Activated CD4-positive, CD25-positive, alpha-beta regulatory T cell treated with anti-CD3 and anti-CD28 coated beads, Interleukin-2, amount 50 U/mL, for 24 hours (primary cell): ENCODE measurements at places on chromosomes 7 and 10.

DNA sequence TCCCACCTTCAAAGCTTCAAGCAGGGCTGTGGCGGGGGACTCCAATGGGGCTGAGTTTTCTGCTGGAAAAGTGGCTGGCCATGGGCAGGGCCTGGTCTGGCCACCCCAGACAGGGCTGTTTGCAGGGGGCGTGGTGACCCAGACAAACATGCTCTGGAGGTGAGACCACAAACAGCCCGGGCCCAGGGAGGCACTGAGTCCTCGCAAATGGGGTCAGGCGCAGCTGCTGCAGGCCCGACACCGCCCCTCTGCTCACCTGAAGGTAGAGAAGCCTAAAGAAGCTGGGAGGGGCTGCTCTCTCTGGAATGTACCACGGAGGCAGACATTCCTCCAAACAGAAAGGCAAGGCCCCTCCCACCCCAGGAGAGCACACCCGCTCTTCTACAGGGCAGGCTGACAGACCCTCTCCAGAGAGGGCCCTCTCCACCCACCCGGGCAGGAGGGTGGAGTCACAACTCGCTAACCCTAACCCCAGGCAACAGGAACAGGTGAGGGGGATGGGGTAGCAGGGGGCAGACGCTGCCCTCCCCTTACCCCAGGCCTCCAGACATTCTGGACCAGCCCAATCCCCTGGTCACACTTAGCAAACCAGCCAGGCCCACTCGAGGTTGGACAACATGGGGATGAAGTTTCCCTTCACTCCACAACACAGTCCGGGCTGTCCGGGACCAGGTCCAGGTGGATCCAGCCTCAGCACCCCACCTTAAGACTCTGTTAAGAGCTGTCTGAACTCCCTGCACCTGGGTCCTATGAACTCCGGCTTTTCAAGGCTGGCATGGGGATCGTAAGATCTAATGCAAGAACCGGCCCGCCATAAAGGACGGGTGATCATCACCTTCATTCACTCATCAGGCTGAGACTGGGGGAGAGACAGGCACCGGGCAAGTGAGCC is 32.3 kb downstream of the OAT start:
- no peak for ATAC-seq

GRCh38 chr7:75688200-75689136 is 50.3 kb downstream of the HIP1 start:
- no peak for ATAC-seq

- peak; percentile 28 for ATAC-seq
These were observed 7.1 kb upstream of the UNCX start for GRCh38 chr7:1225441-1226185.

- no peak for ATAC-seq
These were observed 654.2 kb downstream of the REEP3 start for GRCh38 chr10:64175271-64175962.

- ATAC-seq, result no peak
These were observed 1502.8 kb upstream of the LRRTM3 start for GRCh38 chr10:65423043-65423442.

DNA sequence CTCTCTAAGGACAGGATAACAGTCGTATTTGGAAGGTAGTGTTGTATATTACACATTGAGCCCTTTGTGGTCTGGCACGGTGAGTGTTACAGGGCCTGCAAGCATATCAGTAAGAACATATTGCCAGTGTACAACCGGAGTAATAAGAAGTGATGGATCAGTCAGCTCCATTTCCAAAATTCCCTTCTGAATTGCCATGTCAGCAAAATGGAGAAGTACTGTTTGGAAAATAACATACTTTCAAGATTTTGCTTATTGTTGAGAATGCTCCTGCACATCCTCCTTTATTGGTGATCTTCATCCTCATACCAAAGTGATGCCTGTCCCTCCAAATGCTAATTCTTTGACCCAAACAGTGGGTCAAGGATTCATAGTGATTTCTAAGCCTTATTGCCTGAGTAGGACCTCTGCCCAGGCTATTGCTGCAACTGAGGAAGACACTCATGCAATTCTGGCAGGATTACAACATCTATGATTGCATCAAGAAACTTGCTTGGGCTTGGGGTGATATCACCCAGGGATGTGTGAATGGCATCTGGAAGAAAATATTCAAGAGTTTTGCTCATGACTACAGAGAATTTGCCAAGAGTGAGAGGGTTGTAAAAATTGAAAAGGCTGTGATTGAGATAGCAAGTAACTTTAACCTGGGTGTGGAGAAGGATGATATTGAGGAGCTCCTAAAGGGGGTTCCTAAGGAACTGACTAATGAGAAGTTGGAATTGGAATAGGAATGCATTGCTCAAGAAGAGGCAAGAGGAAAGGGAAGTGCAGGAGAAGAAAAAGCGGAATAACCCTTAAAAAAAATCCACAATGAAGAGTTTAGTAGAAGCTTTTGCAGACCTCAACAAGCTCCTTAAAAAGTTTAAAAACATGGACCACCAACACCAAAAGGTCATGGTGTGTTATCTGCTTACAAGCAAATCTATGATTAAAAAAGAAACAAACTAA is 452.2 kb upstream of the SORCS1 start:
- no peak for ATAC-seq

- no peak for ATAC-seq
These were observed 61.0 kb downstream of the ARHGAP12 start for GRCh38 chr10:31867646-31868045.

- ATAC-seq, result no peak
These were observed 643.1 kb upstream of the SEMA3D start for GRCh38 chr7:85829817-85830432.

GRCh38 chr7:114715907-114716306 is 206.0 kb upstream of the MDFIC start:
- no peak for ATAC-seq

DNA sequence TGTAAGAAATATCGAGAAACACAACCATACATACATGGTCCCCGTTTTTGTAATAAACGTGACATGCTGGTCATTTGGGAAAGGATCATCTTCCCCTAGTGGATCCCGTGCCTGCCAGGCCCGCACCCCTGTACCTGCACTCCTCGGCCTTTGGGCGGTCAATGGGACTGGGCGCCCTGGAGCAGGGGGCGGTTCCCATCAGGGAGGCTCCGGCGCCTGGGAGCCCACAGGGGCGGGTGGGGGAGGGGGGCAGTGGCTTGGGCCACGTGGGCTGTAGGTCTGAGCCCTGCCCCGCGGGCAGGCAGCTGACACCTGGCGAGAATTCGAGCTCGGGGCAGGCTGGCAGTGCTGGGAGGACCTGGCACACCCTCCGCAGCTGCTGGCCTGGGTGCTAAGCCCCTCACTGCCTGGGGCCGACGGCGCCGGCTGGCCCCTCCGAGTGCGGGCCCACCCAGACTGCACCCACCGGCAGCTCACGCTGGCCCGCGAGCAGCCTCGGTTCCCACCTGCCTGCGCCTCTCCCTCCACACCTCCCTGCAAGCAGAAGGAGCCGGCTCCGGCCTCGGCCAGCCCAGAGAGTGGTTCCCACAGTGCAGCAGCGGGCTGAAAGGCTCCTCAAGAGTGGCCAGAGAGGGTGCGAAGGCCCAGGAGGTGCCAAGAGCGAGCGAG is 361.6 kb upstream of the GRM3 start:
- no peak for ATAC-seq

DNA sequence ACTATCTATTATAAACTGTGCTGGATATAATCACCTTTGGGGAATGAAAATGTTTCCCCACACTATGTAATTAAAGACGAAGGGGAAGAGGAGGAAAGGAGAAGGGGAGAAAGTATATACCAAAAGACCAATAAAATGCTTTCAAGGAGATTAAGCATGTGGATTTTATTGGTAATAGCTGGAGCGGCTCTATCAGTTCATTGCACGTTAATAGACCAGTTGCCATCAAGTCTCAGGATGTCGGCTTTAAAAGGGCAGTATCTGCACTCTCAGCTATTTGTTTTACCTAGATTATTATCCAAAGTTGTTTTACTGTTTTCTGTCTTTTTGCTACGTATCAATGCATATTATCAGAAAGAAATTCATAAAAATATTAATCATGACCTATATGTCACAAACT is 9.0 kb downstream of the ETV1 start:
- no peak for ATAC-seq
